ENCODE measurements at places on chromosomes 3 and 15.

- no peak for DNase-seq
Measured at GRCh38 chr3:23170291-23170690, 32.8 kb upstream of the UBE2E2 start.

GRCh38 chr15:78998526-78998925, 53.7 kb upstream of the CTSH start:
- no peak for DNase-seq

DNA sequence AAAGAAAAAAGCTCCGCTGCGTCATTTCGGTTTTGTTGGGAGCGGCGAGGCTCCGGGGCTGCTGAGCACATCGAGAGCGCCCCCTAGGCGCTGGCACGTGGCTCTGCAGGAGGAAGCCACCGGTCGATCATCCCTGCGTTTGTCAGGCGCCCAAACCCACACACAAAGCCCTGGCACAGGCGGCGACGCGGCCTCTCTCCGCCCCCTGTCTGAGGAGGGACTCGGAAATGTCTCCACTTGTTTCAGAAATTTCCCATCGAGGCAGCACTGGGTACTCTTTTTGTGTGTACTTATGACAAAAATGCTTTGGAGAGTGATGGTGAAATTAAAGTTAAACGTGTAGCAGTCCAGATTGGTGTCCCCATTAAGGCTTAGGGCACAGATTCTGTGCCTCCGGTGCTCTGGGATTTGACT, 407.3 kb upstream of the ONECUT1 start:
- peak; percentile 57 for DNase-seq

DNA sequence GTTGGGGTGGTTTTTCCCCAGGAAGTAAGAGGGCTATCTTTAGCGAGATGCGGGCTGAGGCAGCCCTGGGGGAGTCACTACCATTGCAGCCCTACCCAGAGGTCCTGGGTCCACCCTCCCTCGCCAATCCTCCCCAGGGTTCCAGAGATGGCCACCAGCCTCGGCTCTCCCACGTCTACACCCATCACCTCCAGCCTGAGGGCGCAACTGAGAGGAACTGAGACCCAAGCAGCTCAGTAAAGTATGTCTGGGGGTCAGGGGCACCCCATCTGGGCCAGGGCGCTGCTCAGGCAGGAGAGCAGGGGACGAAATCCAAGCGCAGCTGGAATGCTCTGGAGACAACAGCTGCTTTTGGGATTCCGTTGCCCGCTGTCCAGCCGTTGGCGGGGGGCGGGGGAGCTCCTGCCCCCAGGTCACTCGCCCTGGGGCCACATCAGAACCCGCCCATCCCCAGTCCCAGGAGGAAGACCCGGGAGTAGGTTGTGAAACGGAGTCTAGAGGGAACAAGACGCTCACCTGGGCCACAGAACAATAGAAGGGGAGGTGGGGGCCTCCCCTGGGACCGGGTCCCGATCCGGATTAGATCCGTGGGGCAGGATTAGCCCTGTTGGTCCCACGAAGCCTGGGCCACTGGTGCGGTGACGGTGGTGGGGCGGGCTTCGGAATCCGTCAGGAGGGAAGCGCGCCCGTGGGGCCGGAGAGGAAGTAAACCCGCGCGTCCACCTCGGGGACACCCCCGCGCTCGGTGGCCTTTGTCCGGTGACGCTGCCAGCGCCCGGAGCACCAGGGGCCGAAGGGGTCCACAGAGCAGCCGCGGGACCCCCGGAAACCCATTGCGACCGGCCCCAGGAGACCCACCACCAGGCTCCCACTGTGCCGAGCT, 1.4 kb upstream of the NDUFAF3 start:
- DNase-seq: no peak

GRCh38 chr3:194487289-194488054, 670 bp upstream of the ATP13A3 start:
- no peak for DNase-seq

GRCh38 chr3:58323529-58324390, 8.9 kb upstream of the PXK start:
- DNase-seq: no peak

DNA sequence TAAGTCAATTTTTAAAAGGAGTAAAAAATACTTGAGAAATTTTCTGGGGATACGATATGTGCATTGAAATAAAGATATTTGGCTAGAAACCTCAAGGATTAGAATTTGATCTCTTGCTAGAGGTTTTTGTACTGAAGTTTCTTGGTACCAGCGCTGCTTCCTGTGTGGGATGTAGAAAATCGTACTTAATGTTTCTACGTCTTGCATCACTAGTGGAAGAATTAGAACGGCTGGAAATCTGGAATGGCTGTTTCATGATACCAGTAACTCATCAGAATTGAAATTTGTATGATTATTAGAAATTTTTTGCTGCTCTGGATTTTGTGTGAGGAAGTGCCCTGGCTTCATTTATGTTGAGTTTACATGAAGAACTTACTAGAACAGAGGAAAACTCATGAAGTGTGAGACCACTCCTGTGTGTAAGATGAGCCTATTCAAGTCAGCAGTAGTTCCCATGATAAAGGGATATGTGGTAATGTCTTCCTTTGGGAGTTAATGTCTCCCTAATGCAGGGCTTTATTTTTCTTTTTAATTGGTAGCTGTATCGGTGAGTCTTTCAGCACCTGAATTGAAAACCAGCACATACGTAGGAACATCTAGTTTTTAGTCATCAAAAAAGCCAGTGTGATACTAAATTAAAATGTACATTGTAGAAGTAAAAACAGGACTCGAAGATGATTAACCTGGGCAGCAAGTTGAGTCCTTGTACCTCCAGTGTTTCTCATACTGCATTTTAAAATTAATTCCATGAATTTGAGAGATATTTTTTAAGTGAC, 3.2 kb downstream of the KBTBD8 start:
- DNase-seq: no peak

DNA sequence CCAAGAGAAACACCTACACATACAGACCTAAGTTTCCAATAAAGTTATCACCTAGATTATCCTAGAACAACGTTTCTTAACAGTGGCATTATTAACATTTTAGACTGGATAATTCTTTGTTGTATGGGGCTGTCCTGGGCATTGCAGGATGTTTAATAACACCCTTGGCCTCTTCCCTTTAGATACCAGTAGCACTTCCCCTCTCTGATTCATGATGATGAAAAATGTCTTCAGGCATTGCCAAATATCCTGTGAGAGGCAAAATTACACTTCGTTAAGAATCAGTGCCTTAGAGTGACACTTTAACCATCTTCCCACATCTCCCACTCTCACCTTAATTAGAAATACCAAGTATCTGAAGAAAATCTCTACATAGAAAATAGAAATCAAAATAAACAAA, 352.6 kb downstream of the CGGBP1 start:
- no peak for DNase-seq

Measured in HAP-1 (cell line).